NCI-H1930 (cell line): ENCODE measurements at places on chromosomes 2 and 18.

GRCh38 chr2:200300065-200300464, 6.4 kb upstream of the SPATS2L start:
- DNase-seq: no peak

GRCh38 chr2:168633200-168633599, 169.2 kb upstream of the NOSTRIN start:
- DNase-seq: no peak

- DNase-seq: no peak
Measured at GRCh38 chr2:3636586-3637310, 21.3 kb upstream of the ALLC start.

DNA sequence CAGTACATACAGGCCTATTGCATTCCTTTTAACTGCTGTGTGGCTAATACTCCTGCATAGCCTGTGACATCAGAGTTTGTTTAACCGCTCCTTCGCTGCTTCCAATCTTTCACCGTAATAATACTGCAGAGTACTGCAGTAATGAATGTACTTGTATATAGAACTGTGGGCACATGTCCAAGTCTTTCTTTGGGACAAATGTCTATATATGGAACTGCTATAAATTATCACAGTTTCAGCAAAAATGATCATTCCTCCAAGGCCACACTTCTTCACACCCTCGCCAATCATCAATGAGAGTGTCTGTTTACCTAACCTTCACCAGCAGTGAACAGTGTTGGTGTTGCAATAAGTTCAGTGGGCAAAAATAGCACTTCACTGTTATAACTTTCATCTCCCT, 230.4 kb downstream of the SP3 start:
- DNase-seq: no peak

DNA sequence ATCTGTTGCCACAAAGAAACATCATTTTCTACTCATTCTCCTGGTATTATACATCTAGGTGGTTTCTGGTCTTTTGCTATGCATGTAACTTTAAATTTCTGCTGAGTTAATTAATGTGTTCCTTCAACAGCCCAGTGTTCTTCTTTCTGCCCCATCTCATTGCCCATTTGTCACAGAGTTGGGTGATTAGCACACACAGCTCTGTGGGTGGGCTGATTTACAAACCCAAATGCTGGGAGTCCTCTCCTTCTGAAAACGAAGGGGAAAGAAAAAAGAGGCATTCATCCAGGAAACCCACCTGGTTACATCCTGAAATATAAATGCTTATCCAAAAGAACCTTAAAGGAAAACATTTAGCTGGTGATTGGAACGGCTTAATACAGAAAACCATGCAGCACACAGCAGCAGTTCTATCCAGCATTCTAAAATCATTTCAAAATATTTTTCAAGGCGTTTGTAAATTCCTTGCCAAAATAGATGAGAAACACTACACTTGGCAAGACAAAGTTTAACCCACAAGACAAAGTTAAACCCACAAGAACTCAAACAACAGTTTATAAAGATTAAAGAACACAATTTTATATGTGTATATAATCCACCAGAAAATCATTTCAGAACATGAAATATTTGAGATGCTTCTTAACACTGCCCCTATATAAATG, 177.9 kb downstream of the ANTXR1 start:
- no peak for DNase-seq

DNA sequence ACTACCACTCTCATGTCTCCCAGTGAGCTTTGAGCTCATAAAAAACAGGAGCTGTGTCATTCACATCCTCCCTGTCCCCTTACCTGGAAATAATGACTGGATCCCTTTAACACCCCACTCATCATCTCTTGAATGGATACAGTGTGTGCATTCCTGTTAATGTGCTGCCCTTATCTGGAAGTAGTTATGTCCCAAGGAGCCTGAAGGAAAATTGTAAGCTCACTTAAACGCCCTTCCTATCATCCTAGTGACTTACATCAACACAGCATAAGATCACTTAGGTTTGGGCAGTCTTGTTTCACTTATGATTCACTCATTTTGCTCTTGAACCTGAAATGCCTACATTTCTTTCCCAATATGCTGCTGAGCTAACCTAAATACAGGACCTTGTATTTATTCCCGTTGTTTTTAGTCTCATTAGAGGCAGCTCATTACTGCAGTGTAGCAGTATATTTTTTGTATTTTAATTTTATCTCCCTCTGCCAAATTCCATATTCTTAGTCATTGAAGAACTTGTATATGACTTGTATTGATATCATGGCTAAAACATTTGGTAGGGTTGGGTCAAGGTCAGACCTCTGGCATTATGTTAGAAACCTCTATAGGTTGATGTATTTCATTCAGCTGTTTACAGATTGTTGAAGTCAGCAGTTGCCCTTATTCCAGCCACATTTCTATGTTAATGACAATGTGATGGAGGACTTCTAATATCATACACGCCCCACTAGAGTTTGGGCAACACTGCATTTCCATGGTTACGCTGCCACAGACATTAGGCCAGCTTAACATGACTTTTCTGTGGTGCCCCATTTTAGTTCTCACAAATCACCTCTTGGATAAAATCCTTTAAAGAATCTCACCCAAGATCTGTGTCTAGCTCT, 72.9 kb downstream of the PKP4 start:
- no peak for DNase-seq

- DNase-seq: no peak
Measured at GRCh38 chr2:64809216-64809615, 155.5 kb upstream of the SERTAD2 start.

DNA sequence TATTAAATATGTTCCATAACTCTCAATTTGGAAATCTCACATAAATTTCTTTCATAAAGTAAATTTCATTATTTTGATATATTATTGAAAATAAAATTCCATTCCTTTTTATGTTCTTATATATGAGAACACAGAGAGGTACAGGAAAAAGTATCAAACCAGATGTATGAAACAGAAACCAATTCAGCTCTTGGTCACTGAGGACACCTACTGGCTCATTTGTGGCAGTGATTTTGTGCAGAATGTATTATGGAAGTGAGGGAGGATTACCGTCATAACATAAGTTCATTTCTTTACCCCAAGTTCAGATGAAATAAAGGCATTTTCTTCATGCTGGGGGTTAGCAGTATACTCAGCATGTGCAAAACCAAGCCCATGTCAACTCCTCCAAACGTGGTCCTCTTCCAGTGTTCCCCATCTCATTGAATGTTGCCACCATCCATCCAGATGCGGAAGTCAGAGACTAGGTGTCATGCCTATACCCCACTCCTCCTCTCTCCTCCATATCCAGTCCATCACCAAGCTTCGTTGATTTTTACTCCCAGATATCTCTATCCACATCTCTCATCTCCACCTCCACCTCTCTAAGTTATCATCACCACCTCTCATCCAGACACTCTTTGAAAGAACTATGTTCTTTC, 41.7 kb upstream of the MALL start:
- DNase-seq: no peak

DNA sequence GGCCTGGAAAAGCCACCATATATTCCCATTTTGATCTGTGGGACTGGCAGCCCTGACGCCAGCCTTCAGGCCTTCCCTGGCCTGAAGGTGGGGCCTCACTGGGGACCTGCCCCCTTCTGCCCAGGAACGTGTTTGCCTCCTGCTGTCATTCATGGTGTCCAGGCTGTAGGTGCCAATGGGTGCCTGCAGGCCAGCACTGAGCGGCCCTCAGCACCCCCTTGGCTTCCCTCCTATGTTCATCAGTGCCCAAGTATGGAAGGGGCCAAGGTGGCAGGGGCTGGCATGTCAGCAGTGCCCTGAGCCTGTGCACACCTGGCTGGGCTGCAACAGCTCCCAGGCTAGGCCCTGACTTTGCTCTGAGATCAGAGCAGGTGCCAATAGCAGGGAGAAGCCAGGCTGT, 800.3 kb upstream of the RAB6C start:
- no peak for DNase-seq
